ELF-1 (cell line): ENCODE measurements at places on chromosomes 2 and 18.
A peak's percentile ranks its signal among the peaks of the same experiment; 100 is the strongest.

GRCh38 chr2:227643990-227644551 is 22.5 kb upstream of the SCYGR5 start:
- DNase-seq = peak; percentile 54

GRCh38 chr2:1715184-1716013 is 28.9 kb downstream of the PXDN start:
- DNase-seq = no peak

GRCh38 chr18:6056171-6056910 is 161.0 kb upstream of the TMEM200C start:
- DNase-seq = no peak

- peak; percentile 96 for DNase-seq
These were observed at the start of gene SMPD4 for GRCh38 chr2:130181325-130181879. Gene SMPD4, minus strand, starts transcription at chr2:130181602. Its CDS starts 5,010 bp downstream, at chr2:130176592.

- no peak for DNase-seq
These were observed 178.6 kb downstream of the MYCN start for GRCh38 chr2:16118611-16119590.

GRCh38 chr2:178386986-178387597 is 63.9 kb downstream of the PRKRA start:
- DNase-seq = no peak

DNA sequence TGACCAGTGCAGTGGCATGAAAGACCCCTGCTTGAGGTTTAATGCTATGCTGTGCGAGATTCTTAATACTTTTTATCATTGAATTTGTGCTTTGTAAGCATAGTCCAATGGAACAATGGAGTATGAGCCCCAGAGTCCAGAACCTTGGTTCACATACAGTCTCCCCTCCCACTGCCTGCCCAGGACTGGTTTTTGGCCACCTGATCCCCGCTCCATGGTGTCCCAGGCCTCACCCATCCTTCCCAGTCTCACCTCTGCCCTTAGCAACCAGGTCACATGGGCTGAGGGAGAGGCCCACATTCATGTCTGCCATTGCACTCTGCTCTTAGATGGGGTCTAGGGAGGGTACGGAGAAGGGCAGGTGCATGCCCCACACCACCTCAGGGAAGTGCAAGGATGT is 6.3 kb downstream of the PDE11A start:
- DNase-seq = no peak

GRCh38 chr18:3511980-3512379 is 62.0 kb downstream of the TGIF1 start:
- no peak for DNase-seq

DNA sequence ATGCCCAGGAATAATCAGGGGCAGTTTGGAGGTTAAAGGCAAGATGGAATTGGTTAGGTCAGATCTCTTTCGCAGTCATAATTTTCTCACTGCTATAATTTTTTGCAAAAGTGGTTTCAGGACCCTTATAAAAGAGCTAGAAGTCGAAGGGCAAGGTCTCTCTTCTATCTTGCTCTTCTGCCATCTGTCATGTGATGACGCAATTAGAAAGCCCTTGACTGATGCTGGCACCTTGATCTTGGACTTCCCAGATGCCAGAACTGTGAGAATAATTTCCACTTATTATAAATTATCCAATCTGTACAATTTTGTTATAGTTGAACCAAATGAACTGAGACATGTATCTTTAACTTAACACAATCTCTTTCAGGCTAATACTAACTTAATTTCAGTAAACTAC is 6.3 kb upstream of the RALBP1 start:
- DNase-seq = no peak

GRCh38 chr2:219650426-219651248 is 23.2 kb downstream of the SLC4A3 start:
- DNase-seq = no peak

DNA sequence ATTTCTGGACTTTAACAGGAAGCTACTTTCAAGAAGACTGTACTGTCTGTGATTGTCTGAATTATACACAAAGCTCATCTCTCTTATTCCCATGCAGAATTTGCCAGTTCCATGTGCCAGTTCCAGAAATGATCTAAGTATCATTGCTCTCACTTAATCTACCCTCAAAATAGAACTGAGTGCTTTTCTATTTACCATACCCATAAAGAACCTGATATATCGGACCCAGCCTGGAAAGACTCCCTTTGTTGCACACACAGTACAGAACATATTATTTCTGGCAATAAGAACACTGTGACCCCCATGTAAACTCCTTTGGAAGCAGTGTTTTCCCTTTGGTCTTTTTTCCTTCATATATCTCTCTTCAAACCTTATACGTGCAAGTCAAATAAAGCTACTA is 102.3 kb upstream of the TTN start:
- DNase-seq = no peak
